GM12891 (cell line): ENCODE measurements at places on chromosomes 4 and X.
A peak's percentile ranks its signal among the peaks of the same experiment; 100 is the strongest.

DNA sequence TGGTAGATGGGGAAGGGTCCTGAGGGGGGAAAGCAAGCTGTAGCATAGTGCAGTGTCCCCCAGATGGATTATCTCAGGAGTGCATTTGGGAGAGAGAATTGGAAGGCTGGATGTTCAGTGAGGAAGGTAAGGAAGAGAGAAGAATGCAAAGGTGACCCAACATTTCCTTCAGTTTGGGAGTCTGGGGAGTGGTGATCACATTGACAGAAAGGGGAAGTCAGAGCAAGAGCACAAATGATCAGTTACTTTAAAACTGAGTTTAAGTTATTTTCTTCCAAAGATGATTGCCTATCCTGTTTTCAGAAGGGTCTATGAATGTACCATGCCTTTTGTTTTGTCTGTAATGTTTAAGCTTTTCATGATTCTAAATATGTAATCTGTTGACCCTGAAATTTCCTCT, 47.6 kb downstream of the ARHGAP10 start:
- DNase-seq: no peak

DNA sequence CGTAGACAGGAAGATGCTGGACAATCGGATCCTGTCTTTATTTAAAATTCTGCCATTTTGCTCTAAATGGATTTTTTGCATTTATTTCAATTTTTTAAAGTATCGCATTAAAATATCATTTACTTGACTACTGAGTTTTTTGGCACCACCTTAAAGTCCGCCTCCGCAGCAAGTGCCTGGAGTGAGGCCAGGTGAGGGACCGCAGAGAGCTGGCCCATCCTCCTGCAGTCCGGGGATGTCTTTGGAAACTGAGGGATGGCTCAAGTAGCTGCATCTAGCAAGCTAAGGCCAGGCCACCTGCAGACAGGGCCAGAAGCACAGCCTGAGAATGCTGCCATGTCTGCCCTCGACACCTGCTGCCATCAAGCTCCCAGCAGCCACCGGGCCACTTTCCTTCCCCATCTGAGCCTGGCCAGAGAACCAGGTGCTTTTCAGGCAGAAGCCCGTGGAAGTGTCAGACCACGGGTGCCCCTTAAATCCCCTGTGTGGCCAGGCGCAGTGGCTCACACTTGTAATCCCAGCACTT, 69.6 kb downstream of the ABLIM2 start:
- no peak for DNase-seq

- no peak for DNase-seq
These were observed 68.4 kb downstream of the USP38 start for GRCh38 chr4:143253166-143253565.

- DNase-seq: no peak
These were observed 29.5 kb downstream of the EGFL6 start for GRCh38 chrX:13598877-13599276.

GRCh38 chr4:151014521-151015458, at the start of gene LRBA:
Gene LRBA, minus strand, starts transcription at chr4:151015284. Its CDS starts 642 bp downstream, at chr4:151014642.
- DNase-seq: peak; percentile 46

- no peak for DNase-seq
These were observed 34.6 kb downstream of the HADH start for GRCh38 chr4:108024085-108024877.
